ENCODE measurements at places on chromosomes 13 and 19.

GRCh38 chr13:71801781-71802180, 65.2 kb downstream of the DACH1 start:
- no peak for DNase-seq

GRCh38 chr19:588093-588740, 1.5 kb upstream of the HCN2 start:
- no peak for DNase-seq

- no peak for DNase-seq
These were observed 903 bp downstream of the PIN1 start for GRCh38 chr19:9836021-9836420.

DNA sequence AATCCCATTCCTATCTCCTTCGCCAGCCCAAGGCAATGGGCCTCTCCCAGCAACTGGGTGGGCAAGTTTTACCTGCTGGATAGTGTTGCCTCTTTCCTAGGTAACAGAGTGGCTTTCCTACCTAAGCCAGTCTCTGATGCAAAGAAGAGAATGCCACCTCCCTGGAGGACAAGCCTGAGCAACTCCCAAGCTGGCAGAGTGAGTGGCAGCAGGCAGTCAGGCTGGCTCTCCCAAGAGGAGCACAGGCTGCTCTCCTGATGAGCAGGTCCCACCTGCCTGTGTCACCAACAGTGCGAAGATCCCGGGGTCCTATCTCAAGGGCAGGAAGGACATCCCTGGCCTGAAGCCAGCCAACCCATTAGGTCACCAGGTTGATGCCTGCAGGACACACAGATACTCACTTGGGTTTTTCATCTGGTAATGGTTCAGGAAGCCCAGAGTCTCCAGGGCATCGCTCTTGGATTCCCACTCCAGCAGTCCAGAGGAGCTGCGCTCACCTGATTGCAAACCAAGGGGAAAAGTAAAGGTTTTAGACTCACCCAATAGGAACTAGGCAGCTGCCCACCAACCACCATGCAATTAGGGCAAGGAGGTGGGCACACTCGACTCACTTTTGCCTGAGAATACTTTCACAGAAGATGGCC, 5.5 kb upstream of the ECH1 start:
- DNase-seq = no peak

Measured in cardiac septum (tissue), 1 donor.